ENCODE measurements at places on chromosomes 6 and 20.

- DNase-seq = peak; percentile 92
These were observed 139.0 kb downstream of the PXDC1 start for GRCh38 chr6:3612341-3613041.

DNA sequence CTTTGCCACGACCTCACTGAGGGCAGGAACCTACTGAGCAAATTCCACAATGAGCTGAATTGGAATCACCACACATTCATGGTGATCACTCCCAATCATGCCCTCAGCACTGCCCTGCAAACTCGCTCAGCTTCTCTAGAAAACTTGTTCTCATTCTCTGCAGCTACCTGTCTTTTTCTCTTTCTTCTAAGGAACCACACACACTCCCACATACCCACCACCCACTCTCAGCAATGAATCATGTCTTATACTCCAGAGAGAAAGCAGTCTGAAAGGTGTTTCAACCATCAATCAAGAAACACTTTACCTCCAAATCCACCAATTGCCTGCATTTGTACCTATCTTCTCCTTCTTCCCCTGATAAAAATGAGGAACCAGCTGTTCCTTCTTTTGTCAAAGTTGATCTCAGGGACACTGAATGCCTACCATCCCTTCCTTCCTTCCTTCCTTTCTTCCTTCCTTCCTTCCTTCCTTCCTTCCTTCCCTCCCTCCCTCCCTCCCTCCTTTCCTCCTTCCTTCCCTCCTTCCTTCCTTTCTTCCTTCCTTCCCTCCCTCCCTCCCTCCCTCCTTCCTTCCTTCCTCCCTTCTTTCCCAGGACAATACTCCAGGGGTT, 84.6 kb upstream of the SGK1 start:
- no peak for DNase-seq

DNA sequence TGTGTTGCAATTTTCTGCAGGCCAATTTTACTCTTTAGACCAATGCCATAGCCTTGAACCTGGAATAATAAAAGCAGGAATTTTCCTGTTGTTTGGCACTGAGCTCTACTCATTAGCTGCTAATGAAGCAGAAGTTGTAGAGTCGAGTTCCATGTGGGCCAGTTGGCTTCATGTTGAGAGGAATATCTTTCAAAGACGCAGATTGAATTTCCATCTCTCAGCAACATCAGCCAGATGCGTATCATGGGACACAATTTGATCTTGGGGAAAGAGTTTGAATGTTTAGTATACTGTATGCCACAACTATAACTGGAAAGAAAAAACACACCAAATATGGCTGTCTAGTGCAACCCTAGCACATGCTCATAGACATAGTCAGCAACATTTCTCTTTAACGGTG, 259.6 kb downstream of the BCKDHB start:
- no peak for DNase-seq

DNA sequence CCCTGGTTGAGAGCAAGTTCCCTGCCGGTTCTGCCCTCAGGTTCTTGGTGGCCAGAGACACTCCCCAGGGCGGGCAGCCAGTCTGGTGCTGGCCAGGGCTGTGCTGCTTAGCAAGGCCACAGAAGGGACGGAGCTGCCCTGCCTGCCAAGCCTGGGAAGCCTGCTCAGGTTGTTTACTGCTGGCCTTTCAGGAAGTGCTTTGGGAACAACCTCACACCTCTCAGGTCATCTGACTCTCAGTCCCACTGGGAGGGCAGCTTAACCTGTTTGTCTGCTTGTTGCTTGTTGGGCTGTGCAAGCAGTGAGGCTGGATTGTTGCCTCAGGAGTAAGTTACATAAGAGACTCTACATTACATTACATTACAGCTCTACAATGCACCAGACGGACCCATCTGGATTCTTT, 75.8 kb upstream of the AFDN start:
- peak; percentile 26 for DNase-seq

DNA sequence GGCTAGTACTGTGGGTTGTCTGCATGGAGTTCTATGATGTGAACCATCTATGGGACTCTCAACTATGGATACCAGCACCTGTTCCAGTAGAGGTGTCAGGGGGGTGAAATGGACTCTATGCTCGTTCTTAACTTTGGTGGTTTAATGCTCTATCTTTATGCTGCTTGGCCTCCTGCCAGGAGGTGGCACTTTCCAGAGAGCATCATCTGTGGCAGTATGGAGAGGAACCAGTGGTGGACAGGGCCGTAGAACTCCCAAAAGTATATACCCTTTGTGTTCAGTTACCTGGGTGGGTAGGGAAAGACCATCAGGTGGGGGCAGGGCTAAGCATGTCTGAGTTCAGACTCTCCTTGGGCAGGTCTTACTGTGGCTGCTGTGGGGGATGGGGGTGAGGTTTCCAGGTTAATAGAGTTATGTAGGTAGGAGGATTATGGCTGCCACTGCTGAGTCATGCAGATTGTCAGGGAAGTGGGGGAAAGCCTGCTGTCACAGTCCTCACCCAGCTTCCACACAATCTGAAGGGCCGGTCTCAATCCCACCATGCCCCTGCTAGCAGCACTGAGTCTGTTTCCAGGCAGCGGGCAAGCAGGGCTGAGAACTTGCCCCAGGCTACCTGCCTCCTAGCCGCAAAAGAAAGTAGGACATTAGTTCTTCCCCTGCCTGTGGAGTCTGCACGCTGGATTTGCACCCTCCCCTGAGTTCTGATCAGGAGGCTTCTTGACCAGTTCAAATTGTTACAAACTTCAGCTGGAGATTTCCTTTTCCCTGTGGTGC, 284.0 kb downstream of the KCNQ5 start:
- DNase-seq = no peak

Data from NCI-H1417 (cell line).